Stimulated activated CD4-positive, alpha-beta T cell treated with anti-CD3 and anti-CD28 coated beads, TNF-alpha, amount 100 ng/mL, for 1 hour (primary cell): ENCODE measurements at places on chromosomes 4 and X.

- DNase-seq: no peak
These were observed 235.6 kb upstream of the JADE1 start for GRCh38 chr4:128573781-128574508.

GRCh38 chr4:170868170-170868569 is 778.4 kb upstream of the AADAT start:
- no peak for DNase-seq

- DNase-seq: no peak
These were observed 55.6 kb downstream of the RNF150 start for GRCh38 chr4:141077611-141078225.

- DNase-seq: no peak
These were observed 42.6 kb downstream of the CLDN34 start for GRCh38 chrX:10009741-10010140.

DNA sequence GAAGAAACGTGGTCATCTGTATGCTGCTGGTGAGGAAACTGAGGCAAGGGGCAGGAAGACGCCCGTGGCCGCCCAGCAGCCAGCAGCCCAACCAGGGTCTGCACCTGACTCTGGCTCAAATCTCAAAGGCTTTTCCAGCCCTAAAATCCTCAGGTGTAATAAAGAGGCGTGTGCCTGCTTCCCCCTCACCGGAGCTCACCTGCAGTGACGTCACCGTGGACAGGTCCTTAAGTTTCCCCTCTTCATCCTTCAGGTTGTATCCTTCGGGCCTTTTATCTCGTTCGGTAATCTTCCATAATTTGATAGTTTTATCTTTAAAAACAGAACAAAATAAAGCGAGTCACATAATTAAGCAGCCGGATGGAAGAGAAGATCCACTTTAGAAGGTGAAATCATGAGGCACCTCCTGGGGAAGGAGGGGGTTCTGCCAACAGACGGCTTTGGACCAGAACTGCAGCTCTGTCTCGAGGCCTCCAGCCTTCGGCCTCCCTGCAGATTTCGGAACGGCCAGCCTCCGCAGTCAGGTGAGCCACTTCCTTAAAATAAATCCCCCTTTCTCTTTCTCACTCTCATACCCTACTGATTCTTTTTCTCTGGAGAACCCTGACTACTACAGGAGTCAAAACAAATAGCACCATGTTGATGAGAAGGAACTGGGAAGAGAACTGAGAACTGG is 96.7 kb downstream of the PPP2R2C start:
- no peak for DNase-seq
